ENCODE measurements at places on chromosomes 16 and 17.

DNA sequence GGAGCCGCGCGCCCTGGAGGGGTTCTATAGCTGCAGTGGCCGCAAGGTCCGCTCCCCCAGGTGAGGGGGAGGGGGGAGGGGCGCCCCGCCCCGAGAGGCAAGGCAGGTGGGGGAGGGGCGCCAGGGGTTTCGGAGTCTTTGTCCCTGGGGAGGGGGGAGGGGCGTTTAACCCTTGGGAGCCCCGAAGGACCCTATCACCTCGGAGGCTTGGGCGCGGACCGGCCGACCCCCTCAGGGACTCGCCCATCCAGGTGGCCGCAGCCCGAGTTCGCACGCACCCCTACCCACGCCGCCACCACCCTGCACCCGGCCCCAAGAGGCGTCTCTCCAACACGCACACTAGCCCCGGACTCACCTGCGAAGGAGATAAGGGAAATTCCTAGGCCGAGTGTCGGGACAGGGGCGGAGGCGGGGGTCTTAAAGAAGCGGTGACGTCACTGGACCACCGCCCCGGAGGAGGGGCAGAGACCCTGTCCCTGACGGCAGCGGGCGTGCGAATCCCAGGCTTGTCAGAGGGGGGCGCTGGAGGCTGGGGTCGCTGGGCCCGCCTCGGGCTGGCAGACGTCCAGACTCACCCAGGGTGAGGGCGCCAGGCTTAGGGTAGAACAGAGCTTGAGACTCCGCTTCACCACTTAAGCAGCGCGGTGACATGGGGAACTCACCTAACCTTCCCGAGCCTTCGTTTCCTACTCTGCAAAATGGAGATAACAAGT, at the start of gene CLDN6:
CLDN6 (minus strand) TSS at position 390 of the 713 bp plus-strand sequence. CDS start 2,162 bp downstream, outside the sequence.
- no peak for DNase-seq

GRCh38 chr16:19460397-19460796, 42.7 kb downstream of the TMC5 start:
- DNase-seq = no peak

DNA sequence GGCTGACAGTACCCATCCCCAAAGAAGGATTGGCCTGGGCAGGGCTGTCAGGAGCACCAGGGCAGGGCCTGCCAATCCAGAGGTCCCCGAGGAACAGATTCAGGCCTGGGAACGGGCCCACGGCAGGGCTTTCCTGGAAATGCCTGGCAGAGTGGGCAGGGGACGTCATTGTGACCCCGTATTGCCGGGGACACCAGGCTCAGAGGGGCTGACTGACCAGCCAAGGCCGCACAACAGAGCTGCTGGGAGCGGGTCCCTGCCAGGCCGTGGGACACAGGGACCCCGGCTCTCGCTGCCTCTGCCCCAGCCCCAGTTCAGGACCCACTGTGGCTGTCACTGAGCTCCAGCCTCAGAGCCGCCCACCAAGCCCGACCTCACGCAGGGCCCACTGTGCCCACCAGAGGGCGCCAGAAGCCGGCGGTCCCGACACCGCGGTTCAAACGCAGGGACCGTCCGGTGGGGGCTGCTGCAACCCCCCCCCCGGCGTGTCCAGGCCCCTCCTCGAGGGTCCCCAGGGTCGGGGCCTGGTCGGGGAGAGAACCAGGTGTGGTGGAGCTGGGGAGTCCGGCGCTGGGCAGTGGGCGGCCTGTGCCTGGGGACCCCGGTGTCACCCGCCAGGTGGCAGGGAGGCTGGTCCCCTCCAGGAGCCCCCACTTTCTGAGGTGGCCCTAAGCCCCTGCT, 15.2 kb upstream of the SSTR5 start:
- DNase-seq = no peak

- no peak for DNase-seq
Measured at GRCh38 chr17:81448950-81449349, 53.7 kb downstream of the BAHCC1 start.

DNA sequence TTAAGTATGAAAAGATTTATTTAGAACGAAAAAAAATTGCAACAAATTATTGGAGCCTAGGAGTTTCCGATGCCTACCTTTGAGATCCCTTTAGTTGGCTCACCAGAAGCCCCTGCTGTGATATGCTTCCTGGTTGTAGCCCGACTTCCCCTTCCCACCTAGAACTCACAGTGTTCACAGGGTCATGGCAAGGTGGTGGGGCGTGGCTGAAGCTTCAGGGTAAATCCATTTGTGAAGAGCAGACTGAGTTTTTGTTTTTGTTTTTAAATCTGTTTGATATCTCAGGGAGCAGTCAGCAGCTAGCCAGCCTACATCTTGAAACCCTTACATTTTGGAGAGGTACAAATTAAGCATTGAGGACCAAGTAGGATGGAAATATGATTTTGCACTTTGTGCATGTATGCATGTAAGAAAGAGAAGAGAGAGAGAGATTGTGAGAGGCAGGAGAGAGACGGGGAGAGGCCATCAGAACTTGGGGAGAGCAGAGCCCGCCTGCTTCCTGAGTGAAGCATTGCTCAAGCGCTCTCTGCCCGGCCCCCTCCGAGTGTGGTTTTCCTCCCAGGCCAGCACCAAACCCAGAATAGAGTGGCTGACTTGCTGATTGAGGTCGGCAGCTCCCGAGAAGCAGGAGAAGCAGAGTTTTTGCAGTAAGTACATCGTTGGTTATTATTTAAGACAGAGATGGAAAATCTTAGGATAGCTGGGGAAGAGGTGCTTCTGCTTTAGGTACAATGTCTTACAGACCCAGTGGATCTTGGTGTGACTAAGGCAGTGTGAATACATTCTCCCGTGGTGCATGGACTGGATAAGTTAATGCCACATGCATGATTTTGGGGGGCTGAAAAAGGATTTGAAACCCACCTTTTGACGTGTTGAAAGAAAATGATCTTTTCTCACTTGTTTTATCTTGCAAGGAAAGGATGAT, 64.2 kb downstream of the SPECC1 start:
- no peak for DNase-seq

Measured in mammary epithelial cell (primary cell).